ENCODE measurements at places on chromosomes 16 and 17. TPM values are rescaled to one million over a fixed set of nuclear protein-coding genes. Genes with fewer than 3 reads are reported as not detected.

DNA sequence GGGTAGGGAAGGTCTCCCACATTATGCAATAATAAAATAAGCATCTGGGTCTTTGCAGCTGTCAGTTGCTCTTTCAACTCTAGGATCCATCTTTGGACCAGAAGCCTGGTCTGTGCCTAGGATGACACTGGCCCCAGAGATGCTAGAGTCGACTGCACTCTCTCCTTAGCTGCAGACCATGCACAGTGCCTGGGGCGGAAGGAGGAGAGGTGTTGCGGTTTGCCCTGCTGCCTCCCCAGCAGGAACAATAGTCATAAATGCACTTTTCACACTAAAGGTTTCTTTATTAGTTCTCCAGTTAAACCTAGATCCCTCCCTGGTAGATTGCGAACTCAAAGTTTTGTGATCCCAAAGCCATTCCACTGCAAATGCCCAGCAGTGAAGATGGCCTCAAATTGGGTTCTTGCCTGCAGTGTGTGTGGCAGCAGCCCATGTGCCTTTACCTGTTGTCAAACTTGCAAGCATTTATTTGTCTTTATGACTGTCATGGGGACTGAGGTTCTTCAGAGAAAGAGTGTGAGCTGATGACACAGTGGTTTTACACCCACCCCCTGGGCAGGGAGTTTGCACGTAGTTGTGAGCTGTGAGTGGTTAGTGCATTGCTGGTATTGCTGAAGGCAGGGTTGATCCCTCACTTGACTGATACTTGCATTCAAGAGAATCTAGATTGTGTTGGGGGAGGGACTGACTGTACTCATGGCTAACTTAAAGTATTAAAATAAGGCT lies 10.3 kb downstream of the ATXN1L start:
- DNase-seq: no peak

DNA sequence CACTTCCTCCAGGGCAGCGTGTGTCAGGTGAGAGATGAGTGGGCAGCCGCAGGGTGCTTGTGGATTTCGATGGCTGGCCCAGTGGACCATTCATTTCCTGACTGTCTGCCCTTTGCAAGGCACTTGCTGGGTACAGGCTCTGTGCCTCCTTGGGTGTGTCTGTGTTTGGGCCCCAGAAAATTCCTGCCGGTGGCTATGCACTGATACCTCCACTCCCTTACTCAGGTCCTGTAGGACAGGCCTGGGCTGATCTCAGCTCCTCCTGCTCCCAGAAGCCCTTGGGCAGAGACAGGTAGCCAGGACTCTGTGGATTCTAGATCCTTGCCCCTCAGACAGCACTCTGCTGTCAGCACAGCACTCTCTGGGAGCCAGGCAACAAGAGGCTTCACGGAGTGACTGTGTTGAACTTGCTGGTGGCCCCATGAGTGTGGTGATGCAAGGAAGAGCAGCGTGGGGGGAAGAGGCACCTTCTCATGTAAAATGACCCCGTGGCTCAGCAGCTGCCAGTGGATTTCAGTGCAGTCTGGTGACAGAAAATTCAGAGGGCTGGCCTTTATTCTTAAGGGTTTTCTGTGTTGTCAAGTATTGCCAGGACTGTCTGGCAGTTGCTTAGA lies 29.0 kb downstream of the PGS1 start:
- no peak for DNase-seq

DNA sequence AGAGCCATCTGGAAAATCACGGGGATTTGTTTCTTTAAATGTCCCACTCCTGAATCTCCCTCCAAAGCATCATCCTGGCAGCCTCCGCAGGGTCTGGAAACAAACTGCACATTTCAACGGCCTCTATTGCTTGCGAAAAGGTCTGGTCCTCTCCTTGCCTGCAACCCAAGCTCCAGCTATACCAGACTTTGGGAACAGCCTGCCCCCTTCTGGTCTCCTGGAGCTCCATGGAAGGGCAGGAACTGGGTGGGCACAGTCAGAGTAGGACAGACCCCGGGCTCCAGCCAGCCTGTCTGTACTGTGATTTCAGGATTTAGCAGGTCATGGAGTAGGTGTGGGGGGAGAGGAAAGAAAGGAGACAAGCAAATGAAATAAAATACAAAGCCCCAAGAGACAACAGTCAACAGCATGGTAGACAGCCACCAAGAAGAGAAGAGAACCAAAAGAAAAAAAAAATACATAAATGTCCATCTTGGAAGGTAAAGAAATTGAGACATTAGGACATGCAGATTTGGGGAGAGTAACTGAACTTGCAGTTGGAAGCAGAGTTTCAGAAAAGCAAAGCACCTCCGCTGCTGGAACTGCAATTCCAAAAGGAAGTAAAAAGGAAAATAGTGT lies 2.7 kb downstream of the XYLT1 start:
- DNase-seq: no peak

GRCh38 chr17:67270416-67270815 lies 25.4 kb upstream of the HELZ start:
- DNase-seq: no peak

Gene TEX19
- not detected for polyA plus RNA-seq

Gene HS3ST4
- not detected for polyA plus RNA-seq

DNA sequence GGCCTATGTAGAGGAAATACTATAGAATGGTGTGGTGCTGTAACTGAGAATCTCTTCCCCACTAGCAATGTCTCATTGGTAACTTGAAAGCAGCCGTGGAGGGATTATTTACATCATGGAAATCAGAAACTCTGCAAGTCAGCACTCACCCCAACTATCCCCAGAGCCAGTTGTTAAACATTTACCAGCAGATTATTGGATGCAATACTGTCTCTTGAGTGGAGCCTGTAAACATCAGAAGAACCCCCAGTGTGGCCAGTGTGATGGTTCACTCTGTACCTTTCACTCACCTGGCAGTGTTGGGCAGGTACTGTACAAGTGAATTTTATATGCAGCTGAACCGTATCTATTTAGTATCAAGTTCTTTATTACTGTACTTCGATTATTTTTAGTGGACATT lies 299.8 kb upstream of the SALL1 start:
- no peak for DNase-seq

DNA sequence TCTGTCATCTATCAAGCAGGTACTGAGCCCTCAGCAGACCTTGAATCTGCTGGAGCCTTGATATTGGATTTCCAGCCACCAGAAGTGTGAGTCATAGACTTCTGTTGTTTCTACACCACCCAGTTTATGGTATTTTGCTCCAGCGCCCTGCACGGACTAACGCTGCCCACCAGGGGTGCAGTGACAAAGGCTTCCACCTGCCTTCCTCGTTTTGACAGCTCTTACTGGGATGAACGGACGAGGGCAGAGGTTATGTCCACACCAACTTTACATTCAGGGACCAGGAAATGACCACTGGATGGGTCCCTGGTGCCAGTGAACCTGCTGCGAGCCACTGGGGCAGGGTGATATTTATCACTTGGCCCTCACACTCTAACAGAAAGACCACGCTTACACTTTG lies 66.6 kb upstream of the CBX4 start:
- no peak for DNase-seq

- DNase-seq: peak; percentile 49
Observed at GRCh38 chr17:80195671-80196529, 24.2 kb downstream of the SGSH start.

DNA sequence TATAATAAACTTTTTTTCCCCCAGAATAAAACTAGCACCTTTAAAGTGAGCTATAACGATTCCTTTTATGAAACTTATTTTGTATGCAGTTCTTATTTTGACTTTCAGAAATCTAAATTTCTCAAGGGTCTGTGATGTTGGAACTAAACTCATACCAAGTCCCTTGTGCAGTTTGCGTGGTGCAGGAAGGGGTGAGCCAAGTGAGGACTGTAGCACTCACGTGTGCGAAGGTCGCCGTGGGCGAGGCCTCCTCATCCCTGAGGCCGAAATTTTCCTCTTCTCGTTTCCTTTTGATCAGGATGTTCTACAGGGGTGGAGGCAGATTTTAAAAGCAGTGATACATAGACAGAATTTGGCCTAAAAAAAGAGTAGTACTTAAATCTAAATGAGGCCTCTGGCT lies 73.7 kb downstream of the RPTOR start:
- DNase-seq: no peak

GRCh38 chr17:19727501-19728078 lies 11.2 kb upstream of the SLC47A2 start:
- no peak for DNase-seq

DNA sequence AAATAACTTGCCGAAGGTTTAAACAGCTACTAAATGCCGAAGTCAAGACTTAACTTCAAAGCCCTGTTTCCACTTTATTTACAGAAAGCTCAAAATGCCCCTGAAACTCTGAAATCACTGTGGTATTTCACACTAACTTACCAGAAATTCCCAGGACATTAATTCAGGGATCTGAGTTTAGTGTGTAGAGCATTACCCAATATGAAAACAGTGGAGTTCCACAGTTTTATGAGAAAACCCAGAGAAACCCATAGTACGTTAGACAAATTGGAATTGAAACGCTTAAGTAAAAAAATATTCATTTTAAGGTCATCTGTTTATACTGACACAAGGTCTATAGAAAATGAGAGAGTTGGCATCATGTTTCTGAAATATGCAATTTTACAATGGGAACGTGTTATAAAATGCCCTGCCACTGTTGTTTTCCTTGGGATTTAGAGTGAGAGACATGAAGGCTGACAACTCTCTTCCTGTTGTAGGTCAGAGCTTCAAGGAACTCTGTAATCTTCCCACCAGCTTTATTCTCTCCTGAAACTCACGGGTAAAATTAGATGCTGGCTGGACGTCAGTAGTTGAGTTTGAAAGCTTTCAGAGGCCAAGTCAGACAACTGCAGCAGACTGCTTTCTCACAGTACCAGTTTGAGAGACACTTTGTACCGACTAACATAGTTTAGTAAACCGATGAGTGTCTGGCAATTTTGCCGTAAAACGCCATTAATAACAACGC lies 139.4 kb upstream of the TBX2 start:
- DNase-seq: no peak

GRCh38 chr17:59666235-59666634 lies 41.0 kb downstream of the PTRH2 start:
- DNase-seq: no peak

Gene SMYD4
- polyA plus RNA-seq: 12.5 TPM

All from CD4-positive, CD25-positive, alpha-beta regulatory T cell (primary cell).